Iris pigment epithelial cell (primary cell): ENCODE measurements at places on chromosomes 12 and 14.

- no peak for DNase-seq
These were observed 373.5 kb downstream of the PAWR start for GRCh38 chr12:79317179-79317847.

DNA sequence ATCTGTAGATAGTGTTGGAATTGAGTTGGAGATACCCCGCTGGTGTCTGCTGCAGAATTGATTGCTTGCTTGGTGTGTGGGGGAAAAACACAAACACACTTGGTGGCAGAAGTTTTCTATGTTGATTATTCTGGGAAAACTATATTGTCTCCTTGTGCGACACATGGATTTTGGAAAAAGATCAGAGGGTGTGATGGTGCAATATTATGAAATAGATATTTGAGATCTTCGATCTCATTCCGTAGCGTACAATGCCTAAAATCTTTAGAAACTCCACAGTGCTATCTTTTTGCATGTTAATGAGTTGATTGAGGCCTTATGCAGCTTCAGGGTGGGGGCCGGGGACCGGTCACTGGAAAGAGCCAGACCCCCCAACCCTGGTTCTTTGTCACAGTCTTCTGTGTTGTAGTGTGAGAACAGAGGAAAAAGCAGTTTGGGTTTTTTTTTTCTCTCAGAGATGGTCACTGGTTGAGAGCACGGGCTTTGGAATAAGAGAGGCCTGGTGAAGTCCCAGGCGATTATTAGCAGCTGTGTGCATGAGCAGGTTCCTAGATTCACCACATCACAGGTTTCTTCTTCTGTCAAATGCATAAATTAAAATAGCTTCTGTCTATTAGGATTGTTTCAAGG lies 88.2 kb downstream of the ST8SIA1 start:
- DNase-seq = no peak

- DNase-seq = no peak
These were observed 222.5 kb upstream of the RTL1 start for GRCh38 chr14:101125719-101126651.

DNA sequence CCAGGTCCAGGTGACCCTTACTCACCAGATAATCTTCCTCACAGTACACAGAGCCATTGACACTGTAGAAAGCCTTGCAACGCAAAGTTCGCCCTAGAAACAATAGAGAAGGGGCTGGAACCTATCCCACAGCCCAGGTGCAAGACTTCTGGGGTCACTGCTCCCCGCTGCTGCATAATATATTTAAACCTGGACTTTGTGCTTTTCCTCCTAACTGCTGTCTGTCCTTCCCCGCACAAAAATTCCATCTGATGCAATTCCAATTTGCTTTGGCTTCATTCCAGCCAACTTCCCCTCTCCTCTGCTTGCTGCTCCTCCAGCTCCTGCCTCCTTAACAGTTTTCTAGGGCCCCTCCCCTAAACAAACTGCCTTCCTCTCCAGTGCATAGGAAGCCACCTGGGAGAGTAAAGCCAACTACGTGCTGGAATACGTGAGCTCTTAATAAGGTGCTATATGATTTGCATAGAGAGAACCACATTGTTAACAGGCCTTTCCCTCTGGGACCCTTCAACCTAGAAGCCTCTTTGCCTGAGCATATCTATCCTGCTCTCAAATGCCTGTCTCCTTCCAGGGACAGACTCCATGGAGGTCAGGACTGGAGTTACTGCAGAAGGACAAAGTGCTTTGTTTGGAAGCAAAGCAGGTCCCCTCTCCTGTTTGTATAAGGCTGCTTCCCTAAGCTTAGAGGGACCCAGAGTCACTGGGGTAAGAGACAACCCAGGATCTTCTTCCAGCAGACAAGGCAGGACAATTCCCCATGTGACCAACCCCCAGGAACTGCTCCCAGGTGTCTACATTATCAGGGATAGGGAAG lies 5.5 kb downstream of the AJUBA start:
- DNase-seq = peak; percentile 46

DNA sequence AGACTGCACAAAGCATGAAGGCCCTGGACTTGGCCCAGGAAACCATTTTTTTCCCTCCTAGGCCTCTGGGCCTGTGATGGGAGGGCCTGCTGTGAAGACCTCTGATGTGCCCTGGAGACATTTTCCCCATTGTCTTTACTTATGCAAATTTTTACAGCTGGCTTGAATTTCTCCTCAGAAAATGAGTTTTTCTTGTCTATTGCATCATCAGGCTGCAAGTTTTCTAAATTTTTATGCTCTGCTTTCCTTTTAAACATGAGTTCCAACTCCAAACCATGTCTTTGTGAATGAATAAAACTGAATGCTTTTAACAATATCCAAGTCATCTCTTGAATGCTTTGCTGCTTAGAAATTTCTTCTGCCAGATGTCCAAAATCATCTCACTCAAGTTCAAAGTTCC lies 43.7 kb upstream of the TRHDE start:
- DNase-seq = no peak

- no peak for DNase-seq
These were observed 58.2 kb downstream of the DIO3 start for GRCh38 chr14:101619484-101619883.

DNA sequence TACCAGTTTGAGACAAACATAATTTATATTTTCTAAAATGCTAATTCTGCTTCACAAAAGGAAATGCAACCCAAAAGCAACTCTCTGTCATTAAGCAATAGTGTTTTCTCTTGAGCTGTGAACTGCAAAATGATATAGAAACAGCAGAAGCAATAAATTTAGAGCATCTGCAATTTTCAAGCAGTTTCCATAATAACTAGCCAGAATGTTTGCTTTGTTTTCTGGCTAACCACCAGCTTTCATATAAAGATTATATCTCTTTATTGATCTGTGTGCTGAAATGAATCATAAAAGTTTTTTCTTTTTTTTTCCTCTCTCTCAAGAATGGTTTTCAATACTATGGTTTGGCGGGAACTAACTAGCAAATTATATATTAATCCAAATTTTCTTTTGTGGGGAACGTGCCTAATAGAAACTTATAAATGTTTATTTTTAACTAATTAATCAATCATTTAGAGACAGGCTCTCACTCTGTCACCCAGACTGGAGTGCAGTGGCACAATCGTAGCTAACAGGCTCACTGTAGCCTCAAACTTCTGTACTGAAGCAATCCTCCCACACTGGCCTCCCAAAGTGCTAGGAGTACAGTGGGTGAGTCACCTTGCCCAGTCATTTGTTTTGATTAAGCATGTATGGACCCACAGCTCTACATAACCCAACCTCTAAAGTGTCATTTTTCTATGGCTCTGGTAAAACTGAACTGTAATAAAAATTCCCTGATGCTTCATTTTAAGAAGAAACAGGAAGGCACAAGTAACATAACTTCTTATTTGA lies 830.1 kb upstream of the MGAT4C start:
- DNase-seq = peak; percentile 38

DNA sequence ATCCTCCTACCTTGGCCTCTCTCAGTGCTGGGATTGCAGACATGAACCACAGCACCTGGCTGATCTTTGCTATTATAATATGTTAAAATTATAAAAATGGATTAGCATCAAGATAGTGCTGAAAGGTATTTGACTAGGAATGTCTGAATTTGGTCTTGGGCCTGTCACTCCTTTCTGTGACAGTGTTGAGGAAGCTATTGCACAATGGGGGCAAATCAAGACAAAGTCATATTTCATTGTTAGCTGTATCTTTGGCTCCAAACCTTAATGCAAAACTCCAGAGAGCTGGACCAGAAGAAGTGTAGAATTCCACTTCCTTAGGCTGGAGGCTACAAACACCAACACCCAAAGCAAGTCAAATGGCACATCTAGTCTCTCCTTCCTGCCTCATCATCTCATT lies 42.2 kb downstream of the ZCRB1 start:
- no peak for DNase-seq

DNA sequence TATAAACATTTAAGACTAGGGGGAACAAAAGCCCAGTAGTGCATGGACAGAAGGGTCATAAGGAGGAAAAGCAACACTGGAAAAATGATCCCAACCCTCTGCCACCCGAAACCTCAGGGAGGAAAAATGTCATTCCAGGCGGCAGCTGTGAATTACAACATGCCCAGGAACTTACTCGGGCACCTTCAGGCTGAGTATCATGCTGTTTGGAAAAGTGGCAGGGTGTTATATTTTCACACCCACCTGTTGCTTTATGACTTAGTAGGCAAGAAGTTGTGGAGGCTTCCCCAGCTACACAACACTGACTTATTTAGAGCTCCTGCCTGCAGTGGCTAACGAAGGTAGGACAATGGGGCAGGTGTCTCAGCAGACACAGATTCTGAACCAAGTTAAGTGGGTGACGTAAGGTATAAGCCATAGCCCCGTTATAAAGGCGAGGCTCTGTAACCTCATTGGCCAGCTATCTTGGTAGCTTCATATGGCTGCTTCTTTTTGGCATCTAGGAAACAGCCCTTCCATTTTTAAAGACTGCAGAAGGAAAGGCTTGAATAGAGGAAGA lies 96.1 kb upstream of the IFNG-AS1 start:
- DNase-seq = no peak

GRCh38 chr12:2960996-2961616 lies 1.9 kb downstream of the TEAD4 start:
- DNase-seq = no peak

GRCh38 chr14:74507840-74508239 lies 14.3 kb downstream of the ISCA2 start:
- DNase-seq = no peak

GRCh38 chr12:51395283-51396230 lies 4.4 kb upstream of the GALNT6 start:
- DNase-seq = no peak
